ENCODE measurements at places on chromosomes 13 and 19.

DNA sequence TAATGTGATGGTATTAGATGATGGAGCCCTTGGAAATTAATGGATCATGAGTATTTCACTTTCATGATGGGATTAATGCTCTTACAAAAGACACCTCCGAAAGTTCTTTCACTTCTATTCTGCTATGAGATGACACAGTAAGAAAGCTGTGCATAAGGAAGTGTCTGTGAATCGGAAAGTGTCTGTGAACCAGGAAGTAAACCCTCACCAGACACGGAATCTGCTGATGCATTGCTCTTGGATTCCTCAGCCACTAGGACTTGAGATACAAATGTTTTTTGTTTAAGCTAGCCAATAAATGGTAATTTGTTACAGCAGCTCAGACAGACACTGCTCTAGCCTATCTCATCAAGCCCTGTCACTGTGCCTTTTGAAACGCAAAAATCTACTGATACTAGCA, 440.4 kb upstream of the PRR20A start:
- DNase-seq = no peak

- no peak for DNase-seq
These were observed 222.8 kb downstream of the LIG4 start for GRCh38 chr13:107992542-107992941.

DNA sequence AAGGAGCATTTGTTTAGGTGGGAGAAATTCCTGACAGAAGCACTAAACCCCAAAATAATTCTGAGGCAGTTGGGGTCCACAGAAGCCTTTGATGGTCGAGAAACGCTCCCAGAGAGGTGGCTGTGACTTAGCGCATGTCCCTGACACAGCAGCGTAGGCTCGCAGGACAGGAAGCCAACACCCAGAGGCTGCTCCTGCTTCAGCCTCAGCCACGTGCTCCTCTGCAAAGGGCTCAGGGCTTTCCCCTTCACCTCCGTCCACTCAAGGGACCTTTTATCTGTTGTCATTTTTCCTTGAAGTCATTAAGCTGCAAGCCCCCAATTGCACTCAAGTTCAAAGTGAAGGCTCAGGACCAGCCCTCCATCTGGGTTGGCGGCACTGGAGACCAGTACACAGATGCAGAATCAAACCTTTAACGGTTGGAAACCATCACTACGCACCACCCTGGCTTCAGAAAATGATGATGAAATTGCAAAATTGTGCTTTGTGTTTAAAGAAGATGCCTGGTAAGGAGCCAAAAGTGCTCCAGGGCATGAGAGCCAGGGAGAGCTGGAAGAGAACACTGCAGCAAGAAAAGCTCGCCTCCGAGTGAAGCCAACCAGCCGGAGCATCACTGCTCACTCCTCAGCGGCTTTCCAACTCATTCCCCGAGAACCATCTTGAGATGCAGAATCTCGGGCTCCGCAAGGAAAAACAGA, 219.6 kb downstream of the RAP2A start:
- DNase-seq = no peak

DNA sequence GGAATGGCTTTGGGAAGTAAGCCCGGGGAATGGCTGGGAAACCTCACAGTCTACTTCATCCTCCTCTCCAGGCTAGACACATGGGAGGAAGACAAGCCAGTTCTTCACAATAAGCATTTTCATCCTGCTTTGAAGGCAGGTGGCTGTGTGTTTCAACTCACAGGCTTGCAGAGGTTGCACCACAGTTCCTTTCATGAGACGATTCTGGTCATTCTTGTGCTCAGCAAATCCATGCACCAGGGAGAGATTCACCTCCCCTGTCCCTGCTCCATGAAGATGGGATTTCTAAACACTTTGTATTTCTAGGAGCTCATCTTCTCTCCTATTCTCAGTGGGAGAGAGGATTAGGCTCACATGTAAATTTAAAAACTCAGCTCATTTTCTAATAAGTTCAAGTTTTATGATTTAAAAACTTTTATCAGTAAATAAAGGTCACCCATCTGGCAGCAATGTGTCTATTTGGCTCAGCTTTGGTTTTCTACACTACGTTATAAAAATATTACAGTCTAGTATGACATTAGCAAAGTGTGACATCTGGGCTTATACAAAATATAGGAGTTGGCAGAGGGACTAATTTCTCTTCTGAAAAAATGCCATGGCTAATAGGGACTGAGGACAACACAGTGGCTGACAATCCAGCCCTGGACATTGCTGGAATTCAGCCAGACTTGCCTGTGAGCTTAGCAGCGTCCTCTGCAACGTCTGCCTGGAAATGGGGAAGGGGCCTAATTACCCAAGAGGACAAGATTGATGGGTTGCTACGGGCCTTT, 283.2 kb upstream of the SLC10A2 start:
- no peak for DNase-seq

DNA sequence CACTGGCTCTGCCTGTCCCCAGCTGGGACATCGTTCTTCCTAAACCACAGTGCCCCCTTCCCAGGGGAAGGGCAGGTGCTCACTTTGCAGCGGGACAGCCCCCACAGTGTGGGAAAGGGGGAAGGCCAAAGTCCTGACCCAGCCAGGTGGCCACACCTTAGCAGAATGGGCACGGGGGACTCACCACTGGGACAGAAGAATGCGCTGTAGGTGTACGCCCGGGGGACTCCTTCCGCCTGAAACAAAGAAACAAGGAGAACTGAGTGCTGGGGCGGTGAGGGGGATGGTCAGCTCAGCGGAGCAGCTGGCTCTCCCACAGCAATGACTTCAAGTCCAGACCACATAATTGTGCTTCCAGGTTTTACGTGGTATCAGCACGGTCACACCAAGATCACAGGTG, 49.4 kb downstream of the F2RL3 start:
- no peak for DNase-seq

DNA sequence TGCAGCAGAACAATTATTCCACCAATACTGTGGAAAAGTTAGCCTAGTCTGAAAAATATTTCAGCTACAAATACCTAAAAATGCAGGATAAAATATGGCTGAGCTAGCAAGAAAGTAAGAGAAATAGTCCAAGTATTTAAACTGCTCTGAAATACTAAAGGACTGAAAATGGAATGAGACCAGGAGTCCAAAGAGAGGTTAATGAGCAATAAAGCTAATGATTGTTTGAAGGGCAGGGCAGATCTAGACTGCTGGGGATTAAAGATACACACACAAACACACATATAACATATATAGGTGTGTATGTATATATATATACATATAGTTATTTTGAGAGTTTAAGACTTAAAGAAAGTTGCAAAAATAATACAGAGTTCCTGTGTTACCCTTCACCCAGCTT, 2.6 kb upstream of the CDADC1 start:
- DNase-seq = no peak

- no peak for DNase-seq
These were observed 54.1 kb upstream of the PDCD5 start for GRCh38 chr19:32526895-32527294.

- DNase-seq = no peak
These were observed 2.7 kb upstream of the CAPS start for GRCh38 chr19:5911366-5911765.

- DNase-seq = no peak
These were observed 298.4 kb downstream of the SLITRK6 start for GRCh38 chr13:85500696-85501256.

- DNase-seq = no peak
These were observed 14.4 kb upstream of the RFXAP start for GRCh38 chr13:36804588-36804987.

GRCh38 chr19:36417752-36418286, 625 bp downstream of the ZFP82 start:
- DNase-seq = no peak

GRCh38 chr13:27578121-27579030, 42.0 kb downstream of the LNX2 start:
- DNase-seq = no peak

DNA sequence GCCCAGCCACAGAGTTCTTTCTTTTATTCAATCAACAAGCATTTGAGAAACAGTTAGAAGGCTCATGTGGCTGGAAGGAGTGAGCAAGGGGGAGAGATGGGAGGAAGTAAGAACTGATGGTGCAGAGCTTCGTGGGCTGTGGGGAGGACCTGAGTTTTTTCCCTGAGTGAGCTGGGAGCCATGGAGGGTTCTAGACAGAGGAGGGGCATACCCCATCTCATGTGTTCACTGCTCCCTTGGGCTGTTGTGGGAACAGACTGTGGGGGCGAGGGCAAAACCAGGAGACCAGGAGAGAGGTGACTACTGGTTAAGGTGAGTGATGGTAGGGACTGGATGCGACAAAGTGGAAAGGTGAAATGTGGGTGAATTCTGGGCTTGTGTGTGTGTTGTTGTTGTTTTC, 2.4 kb upstream of the PKN1 start:
- DNase-seq = no peak

GRCh38 chr19:7855426-7856108, 18.6 kb downstream of the PRR36 start:
- DNase-seq = no peak

DNA sequence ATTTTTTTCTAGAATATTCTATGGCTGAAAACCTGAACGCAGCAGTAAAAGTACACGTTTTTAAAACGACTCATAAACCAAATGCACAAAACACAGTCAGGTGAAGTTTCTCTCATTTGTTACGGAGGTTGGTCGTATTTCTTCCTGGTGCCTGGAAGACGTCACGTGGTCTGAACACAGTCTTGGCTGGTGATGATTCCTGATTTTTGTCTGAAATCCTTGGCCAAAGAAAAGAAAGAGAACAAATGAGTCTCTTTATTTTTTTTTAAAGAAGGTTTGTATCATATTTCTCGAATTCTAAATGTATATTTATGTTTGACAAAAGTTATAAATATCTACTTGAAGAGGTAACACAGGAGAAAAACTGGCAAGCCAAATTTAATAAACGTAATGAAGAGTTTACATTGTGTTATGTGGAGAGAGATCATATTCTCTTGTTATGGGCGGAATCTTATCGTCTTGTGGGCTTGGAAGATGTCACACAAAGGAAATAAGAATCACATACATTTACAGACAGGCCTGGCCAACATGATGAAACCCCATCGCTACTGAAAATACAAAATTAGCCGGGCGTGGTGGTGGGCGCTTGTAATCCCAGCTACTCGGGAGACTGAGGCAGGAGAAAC, 10.0 kb upstream of the PNMA8A start:
- DNase-seq = no peak

GRCh38 chr13:80083853-80084676, 256.9 kb downstream of the SPRY2 start:
- DNase-seq = no peak

GRCh38 chr13:21710163-21710562, 39.3 kb downstream of the FGF9 start:
- no peak for DNase-seq

GRCh38 chr19:40704491-40705361, 12.0 kb downstream of the COQ8B start:
- no peak for DNase-seq

DNA sequence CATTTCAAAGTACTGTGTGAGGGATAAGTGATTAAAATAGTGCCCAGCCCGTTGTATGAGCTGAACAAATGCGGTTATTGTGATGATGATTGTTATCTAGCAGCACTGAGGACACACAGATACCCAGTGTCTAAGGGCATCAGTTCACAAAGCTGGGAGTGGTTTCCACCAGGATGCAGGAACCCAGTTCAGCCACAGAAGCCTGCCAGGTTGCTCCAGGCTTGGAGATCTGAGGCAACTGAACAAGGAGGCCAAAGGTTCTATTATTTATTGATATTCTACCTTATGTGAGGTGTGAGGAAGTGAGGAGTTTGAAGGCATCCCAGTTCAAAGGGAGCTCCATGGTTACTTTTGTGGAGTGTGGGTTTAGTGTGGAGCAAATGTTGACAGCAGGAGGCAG, 13.2 kb downstream of the DIAPH3 start:
- no peak for DNase-seq

GRCh38 chr13:63307228-63307627, 1891.6 kb upstream of the PCDH20 start:
- DNase-seq = no peak

DNA sequence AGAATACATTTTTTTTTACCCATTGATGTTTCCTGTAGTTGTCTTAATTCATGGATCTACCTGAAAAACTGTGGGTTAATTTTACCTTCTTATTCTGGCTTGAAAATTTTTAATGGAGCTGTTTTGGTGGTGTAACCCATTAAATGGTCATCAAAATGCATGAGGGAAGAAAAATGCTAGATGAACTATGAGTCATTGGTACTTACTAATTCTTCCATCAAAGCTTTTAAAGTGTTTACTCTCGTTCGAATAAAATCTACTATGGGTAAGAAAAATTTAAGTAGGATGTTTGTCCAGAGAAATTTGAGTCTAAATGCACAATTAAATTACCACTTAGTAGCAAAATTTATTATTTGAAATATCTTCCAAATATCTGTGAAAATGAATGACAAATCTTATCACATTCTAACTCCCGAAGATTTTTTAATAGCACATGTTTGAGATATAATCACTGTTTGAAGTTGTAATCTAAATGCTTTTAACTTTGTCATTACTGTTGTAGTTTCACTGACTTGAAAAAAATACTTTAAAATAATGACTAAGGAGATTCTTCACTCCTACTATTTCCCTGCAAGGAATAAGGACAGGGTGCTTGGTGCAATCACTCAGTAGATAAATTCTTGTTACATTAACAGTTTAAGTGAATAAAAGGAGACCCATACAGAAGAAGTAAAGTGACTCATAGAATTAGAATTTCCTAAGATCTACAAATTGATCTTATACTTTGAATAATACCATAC, 437.7 kb downstream of the IRS2 start:
- no peak for DNase-seq

DNA sequence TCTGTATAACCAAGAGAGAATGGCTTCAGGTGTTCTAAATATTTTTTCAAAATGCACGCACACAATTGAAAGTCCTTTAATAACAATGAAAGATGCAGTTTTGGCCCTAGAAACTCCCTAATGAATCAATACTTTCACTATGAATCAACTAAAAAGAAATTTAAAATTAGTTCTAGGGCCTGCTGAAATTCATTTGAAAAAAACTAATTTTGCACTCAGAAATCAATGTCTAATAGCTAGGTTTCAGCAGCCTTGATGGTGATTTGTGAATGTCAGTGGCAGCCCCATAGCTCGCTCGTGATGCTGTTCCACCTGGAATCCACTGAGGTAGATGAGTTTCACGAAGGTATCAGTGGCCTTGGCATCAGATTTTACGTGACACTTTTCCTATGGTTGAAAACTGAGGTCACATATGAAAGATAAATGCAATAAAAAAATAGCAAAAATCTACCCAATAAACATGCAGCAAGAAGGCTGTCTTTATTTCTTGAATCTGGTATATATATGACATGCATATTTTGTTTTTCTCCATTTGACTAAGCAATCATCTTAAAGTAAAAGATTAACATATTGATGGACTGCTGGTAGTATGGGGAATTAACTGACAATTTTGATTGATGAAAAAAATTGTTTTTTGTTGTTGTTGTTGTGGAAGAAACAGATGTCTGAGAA, 141.0 kb downstream of the AKAP11 start:
- DNase-seq = no peak

DNA sequence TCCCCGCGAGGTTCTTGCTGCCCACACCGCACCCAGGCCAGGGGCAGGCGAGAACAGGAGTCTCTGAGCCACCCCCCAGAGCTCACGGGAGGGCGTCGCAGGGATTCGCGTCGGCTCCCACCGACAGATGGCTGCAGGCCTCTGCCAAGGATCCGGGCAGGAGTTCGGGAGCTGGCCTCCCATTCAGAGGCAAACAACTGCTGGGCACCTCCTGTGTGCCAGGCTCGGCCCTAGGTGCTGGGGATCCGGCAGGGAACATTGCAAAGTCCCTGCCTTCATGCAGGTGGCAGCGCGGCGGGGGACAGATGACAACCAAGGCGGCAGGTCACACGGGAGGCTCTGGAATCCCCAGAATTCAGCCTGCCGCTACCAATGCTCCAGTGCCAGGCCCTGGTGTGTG, 25.3 kb downstream of the LRRC4B start:
- DNase-seq = no peak

Data from GM18507 (cell line).